Vein endothelial cell (primary cell): ENCODE measurements at places on chromosomes 3 and 15. TPM values are rescaled to one million over a fixed set of nuclear protein-coding genes. Genes with fewer than 3 reads are reported as not detected.

ANKUB1 gene
- not detected in 2 replicates for total RNA-seq

PAQR9 gene
- total RNA-seq, result not detected in 2 replicates

C3orf80 gene
- total RNA-seq, result 0.33 TPM in 1 of 2 replicates, not detected in the other

EMC7 gene
- total RNA-seq, result 30.4 and 36.0 TPM in 2 replicates

SLC30A4 gene
- total RNA-seq, result 5.9 and 6.4 TPM in 2 replicates

TNFAIP8L3 gene
- total RNA-seq, result 74.1 and 83.4 TPM in 2 replicates

TPRG1 gene
- 0.38 and 0.98 TPM in 2 replicates for total RNA-seq

GPR160 gene
- 5.6 and 7.7 TPM in 2 replicates for total RNA-seq

ST3GAL6 gene
- total RNA-seq, result 3.3 and 6.0 TPM in 2 replicates

PLSCR2 gene
- total RNA-seq, result not detected in 2 replicates

NANOGP8 gene
- total RNA-seq, result 0.38 TPM in 1 of 2 replicates, not detected in the other

HHATL gene
- not detected in 2 replicates for total RNA-seq

PSMD2 gene
- total RNA-seq, result 463 and 575 TPM in 2 replicates

LRRN1 gene
- not detected in 2 replicates for total RNA-seq

KCNMB3 gene
- total RNA-seq, result 2.3 and 4.2 TPM in 2 replicates

IDH2 gene
- total RNA-seq, result 86.3 and 130 TPM in 2 replicates

ATP13A4 gene
- under 0.01 TPM in 2 replicates for total RNA-seq

ACTL6A gene
- 47.4 and 73.2 TPM in 2 replicates for total RNA-seq

GRM7 gene
- under 0.01 and 1.3 TPM in 2 replicates for total RNA-seq

FAM174B gene
- total RNA-seq, result 28.6 and 39.5 TPM in 2 replicates

NR2E3 gene
- total RNA-seq, result 0.19 TPM in 1 of 2 replicates, not detected in the other

RHOV gene
- total RNA-seq, result under 0.01 and 0.10 TPM in 2 replicates

CHMP2B gene
- total RNA-seq, result 29.1 and 31.8 TPM in 2 replicates

CD276 gene
- total RNA-seq, result 81.1 and 95.7 TPM in 2 replicates

CHRM5 gene
- total RNA-seq, result not detected in 2 replicates

OSTN gene
- total RNA-seq, result not detected in 2 replicates

SEMA7A gene
- total RNA-seq, result 0.76 and 2.6 TPM in 2 replicates

ZCWPW2 gene
- under 0.01 and 0.38 TPM in 2 replicates for total RNA-seq
